ENCODE measurements at places on chromosomes 7 and 10. TPM values are rescaled to one million over a fixed set of nuclear protein-coding genes. Genes with fewer than 3 reads are reported as not detected.

The SAMD9 gene
- polyA plus RNA-seq: 30.1 TPM

The OPN4 gene
- polyA plus RNA-seq: not detected

The PTF1A gene
- not detected for polyA plus RNA-seq

The FEZF1 gene
- polyA plus RNA-seq: not detected

DNA sequence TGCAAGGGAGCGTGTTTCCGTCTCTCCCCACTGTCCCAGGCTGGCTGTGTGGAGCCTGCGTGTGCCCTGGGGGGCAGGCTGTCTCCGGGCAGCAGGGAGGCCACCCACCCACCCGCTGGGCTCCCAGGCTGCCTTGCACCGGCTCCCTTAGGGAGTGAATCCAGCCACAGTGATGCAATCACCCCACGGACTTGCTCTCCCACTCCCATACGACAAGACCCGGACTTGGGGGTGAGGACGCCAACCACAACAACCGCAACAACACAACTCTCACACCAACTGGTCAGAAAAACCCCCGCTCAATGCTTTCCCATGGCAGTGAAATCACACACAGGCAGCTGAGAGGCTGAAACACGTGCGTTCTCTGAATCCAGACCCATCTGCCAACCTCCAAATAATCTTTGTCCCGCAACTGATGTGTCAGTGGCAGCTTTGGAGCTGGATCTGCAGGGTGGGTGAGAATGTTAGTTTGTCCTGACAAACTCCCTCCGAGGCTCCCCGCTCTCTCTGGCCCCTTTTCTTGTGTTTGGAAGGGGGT is 62.7 kb upstream of the DDC start:
- no peak for DNase-seq

DNA sequence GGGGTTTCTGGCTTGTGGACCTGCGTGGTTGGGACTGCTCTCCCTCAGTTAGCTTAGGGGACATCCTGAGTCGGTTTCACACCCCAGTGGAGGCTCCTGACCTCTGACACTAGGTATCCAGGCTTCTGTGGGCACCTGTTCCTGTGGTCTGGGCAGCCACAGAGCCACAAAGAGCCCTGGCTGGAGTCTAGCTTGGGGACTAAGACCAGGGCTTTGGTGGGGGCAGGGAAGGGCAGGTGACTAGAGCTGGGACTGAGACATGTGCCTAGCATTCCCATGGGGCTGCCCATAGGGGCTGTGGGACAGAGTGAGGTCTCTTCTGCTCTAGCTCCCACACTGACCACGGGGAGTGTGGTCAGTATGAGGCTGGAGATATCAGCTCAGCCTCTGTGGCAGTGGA is 4.0 kb upstream of the TMEM270 start:
- DNase-seq: no peak

DNA sequence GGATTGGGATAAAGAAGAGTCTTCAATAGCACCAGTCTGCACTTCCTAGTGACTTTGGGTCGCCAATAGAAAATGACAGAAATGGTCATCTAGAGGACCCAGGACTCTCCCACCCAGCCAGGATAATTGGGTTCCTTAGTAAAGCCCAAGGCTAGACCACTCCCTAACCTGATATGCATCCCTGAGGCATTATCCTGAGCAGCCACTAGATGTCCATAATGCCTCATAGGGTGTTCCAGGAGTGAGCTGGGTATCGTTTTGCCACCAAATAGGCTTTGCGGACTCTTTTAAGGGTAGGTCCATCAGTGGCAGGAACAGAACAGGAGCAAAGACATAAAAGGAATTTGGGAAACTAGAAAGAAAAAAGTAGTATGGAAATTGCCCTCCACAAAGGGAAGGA is 4.5 kb upstream of the LRRC4 start:
- DNase-seq: no peak

DNA sequence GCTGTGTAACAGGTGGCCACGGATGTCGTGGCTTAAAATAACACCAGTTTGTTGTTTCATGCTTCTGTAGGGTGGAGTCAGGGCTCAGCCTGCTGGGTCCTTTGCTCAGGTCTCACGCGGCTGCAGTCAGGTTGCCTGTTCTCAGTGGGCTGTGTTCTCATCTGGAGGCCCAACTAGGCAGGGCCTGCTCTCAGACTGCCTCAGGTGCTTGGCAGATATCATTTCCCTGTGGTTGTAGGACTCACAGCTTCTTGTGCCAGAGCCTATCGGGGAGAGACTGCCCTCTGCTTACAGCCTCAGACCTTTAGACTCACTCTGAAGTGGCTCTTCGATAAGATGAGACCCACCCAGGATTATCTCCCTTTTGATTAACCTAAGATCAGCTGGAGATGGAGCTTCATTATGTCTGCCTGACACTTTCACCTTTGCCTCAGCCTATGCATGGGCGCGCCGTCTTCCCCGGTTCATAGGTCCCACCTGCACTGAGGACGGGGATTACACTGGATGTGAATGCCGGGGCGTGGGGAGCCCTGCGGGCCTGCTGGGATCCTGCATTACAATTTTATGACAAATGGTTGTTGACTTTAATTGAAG is 55.3 kb downstream of the INPP5A start:
- no peak for DNase-seq

DNA sequence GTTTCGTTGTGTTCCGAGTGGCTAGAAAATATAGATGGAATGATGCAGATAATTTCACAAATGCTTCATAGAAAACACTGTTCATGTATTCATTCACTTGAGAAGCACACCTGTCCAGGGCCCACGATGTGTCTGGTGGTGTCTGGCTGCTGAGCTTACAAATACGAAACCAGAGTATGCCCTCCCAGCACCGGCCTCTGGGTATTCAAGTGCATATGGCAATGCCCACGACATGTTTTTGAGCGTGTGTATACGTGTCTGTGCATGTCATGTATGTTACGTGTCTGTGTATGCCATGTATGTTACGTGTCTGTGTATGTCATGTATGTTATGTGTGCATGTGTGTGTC is 37.9 kb downstream of the IL2RA start:
- DNase-seq: no peak

GRCh38 chr10:126242397-126243260 is 145.6 kb downstream of the ADAM12 start:
- no peak for DNase-seq

- DNase-seq: no peak
These were observed 19.6 kb upstream of the DPYSL4 start for GRCh38 chr10:132167041-132167674.

DNA sequence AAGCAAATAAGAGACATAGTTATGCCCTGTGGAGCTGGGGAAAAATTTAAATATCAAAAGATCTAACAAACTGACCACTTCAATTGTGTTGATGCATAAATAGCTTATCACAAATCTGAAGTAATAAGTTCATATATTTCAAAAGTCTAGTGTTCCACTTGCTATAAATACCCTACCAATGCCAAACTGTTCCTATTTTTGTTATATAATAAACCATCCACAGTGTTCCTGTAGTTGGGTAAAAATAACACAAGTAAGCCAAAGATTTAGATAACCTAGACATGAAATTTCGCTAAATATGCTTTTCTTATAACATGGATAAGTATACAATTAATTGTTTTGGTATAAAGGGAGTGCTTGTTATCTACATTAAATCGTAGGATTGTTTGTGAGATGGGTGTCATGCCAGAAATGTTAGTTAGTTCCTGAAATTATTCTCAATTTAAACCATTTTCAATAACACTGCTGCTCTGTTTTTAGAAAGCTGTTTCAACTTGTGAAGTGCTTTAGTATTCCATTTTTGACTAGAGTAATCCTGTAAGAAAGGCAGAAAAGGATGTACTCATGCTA is 85.5 kb downstream of the CACNA2D1 start:
- DNase-seq: no peak

DNA sequence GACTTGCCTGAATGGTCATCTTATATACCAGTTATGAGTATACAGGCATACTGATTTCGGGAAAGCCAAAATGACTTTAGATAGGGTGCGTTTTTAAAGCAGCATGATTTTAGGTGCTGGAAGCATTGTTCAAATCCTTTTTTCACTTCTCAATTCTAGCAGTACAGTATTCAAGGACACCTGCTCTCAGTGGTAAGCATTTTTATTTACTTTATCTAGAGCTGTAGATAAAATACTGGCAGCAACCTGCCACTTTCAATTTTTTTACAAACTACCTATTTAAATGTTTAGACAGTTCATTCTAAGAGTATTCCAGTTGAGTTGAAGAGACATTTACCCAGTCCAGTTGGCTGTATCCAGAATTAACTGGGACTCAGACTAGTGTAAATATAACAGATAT is 33.6 kb downstream of the TMEM106B start:
- no peak for DNase-seq

DNA sequence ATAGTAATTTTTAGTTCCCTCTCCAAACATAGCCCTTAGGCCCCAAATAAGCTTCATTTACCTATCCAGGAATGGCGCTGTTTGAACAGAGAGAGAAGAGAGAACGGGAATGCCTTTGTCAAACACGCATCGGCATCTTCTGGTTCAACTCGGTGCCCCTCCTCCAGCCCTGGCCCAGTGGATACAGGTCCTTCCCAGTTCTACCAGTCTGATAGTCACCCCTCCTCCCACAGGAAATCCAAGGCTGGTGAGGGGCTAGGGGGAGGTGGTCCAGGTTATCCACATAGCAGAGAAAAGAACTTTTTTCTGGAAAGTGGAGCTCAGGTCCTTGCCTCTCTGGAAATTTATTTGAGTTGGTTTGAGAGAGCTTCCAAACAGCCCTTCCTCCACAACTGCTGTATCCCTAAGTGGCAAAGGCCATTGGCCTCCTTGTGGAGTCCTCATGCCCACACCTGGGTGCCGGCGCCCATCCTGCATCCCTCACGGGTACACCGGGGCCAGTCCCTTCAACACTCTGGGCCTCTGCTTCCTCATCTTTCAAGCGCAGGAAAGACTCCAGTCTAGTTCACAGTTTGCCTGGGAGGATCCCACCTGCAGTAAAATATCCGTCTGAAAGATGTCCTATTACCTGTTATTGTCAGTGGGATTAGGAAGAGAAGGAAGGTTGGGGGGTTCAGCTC is 287.4 kb downstream of the CELF2 start:
- DNase-seq: no peak

GRCh38 chr7:90599038-90599437 is 2.9 kb downstream of the CDK14 start:
- DNase-seq: no peak

- peak; percentile 32 for DNase-seq
These were observed 16.8 kb upstream of the ABCB5 start for GRCh38 chr7:20598459-20599309.

- no peak for DNase-seq
These were observed 19.1 kb upstream of the PCGF5 start for GRCh38 chr10:91201213-91201996.

GRCh38 chr7:45681596-45682357 is 107.6 kb downstream of the ADCY1 start:
- DNase-seq: no peak

DNA sequence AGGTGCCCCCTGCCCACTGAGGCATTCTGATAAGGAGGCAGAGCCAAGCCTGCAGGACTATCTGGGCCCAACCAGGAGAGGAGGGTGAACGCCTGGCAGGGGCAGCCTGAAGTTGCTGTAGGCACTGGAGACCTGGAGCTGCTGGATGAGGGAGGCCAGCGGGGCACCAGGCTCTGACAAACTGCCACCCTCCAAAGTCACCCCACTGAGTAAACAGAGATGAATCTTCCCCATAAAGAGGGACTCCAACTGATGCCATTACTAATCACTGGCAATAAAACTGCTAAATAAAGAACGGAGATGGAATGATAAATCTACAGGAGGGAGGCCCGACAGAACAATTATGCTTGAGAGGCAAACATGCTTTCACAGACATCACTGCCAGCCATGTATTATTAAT is 44.2 kb downstream of the DRGX start:
- DNase-seq: no peak

GRCh38 chr7:1900847-1901246 is 230.8 kb downstream of the ELFN1 start:
- DNase-seq: no peak

DNA sequence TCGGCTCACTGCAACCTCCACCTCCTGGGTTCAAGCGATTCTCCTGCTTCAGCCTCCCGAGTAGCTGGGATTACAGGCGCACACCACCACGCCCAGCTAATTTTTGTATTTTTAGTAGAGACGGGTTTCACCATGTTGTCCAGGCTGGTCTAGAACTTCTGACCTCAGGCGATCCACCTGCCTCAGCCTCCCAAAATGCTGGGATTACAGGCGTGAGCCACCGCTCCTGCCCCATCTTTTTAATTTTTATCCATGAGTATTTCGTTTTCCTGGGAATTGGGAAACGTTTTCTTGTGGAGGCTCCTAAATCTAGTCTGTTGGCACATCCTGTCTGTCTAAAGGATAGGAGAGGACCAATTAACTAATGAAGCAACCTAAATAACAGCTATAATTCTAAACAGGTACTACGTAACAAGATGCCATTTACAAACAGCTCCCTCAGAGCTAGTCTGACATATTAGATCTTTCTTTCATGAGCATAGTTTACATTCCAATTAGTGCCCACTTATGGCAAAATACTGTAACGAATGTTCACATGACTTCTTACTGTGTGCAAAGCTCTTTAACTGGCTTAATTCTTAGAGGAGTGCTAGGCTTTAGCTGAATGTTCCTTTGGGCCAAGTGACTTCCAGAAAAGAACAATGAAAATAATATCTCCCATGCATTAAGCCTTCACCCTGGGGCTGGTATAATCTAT is 151.0 kb upstream of the YAE1 start:
- DNase-seq: no peak

- no peak for DNase-seq
These were observed 4.2 kb upstream of the PILRA start for GRCh38 chr7:100369105-100369504.

- no peak for DNase-seq
These were observed 3.2 kb downstream of the GNB2 start for GRCh38 chr7:100676501-100677306.

All from CD4-positive, CD25-positive, alpha-beta regulatory T cell (primary cell).